ENCODE measurements at places on chromosomes 3 and 15. TPM values are rescaled to one million over a fixed set of nuclear protein-coding genes. Genes with fewer than 3 reads are reported as not detected.
A peak's percentile ranks its signal among the peaks of the same experiment; 100 is the strongest.

GRCh38 chr3:102090721-102091045, 241.4 kb downstream of the NFKBIZ start:
- no peaks in the 10 kb centered on the region for H3K4me1 ChIP-seq
- peaks cover 3% of the 10 kb centered on the region for H3K27me3 ChIP-seq
- H3K4me3 ChIP-seq, result no peak overlapping the region

DNA sequence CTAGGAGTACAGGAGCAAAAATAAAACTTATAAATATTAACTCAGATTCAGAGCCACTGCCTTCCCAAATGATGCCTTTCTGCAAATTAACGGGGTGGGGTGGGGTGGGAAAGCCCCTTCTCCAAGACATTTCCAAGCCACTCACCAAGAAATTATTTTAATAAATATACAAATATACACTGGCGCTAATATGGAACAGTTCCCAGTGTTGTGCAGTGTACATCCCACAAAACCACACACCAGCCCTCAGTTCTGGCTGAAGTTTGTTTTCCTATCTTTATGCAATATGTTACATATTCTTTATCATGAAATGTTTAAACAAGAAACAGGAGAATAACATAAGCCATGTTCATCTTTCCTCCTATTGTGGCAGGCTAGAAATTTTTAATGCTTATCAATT, 53.0 kb upstream of the GYG1 start:
- H3K4me3 ChIP-seq, result no peak overlapping the region
- peaks cover 2% of the 10 kb centered on the region for H3K4me1 ChIP-seq
- H3K36me3 ChIP-seq, result no peaks in the 10 kb centered on the region
- H3K27ac ChIP-seq, result no peak overlapping the region
- no peak for DNase-seq
- H3K27me3 ChIP-seq, result peaks cover 7% of the 10 kb centered on the region

GRCh38 chr3:196458063-196458462, 25.8 kb upstream of the UBXN7 start:
- H3K27me3 ChIP-seq, result no peaks in the 10 kb centered on the region
- H3K36me3 ChIP-seq, result no peaks in the 10 kb centered on the region
- H3K4me3 ChIP-seq, result no peak overlapping the region
- no peaks in the 10 kb centered on the region for H3K4me1 ChIP-seq
- no peak overlapping the region for H3K27ac ChIP-seq
- no peak for DNase-seq

GRCh38 chr15:25690673-25691543, 172.2 kb downstream of the ATP10A start:
- H3K4me3 ChIP-seq, result no peak overlapping the region
- H3K27ac ChIP-seq, result peak overlapping the region; percentile 91
- peaks cover 56% of the 10 kb centered on the region for H3K36me3 ChIP-seq
- peaks cover 44% of the 10 kb centered on the region for H3K4me1 ChIP-seq
- peak; percentile 36 for DNase-seq

DNA sequence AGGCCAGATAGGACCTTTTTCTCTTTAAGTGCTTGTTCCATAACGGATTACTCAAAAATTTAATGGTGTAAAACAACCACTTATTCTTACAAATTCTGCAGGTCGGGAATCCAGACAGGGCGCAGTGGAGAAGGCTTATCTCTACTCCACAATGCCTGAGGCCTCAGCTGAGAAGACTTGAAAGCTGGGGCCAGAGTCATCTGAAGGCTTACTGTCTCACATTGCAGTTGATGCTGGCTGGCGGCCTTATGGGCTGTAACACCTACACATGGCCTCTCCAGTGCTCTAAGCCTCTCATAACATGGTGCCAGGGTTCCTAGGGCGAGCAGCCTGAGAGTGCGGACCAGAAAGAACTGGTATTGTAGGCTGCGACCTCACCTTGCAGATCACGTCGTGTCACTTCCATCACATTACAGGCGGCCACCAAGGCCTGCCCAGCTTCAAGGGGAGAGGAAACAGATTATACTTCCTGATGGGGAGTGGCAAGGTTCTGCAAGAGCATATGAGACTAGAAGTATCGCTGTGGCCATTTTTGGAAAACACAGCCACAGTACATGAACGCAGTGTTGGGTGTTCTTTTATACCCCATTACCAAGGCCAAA, 32.4 kb downstream of the CMTM7 start:
- H3K27ac ChIP-seq, result no peak overlapping the region
- no peak for DNase-seq
- no peaks in the 10 kb centered on the region for H3K27me3 ChIP-seq
- peaks cover 49% of the 10 kb centered on the region for H3K4me1 ChIP-seq
- H3K36me3 ChIP-seq, result peaks cover 1% of the 10 kb centered on the region
- H3K4me3 ChIP-seq, result no peak overlapping the region

DNA sequence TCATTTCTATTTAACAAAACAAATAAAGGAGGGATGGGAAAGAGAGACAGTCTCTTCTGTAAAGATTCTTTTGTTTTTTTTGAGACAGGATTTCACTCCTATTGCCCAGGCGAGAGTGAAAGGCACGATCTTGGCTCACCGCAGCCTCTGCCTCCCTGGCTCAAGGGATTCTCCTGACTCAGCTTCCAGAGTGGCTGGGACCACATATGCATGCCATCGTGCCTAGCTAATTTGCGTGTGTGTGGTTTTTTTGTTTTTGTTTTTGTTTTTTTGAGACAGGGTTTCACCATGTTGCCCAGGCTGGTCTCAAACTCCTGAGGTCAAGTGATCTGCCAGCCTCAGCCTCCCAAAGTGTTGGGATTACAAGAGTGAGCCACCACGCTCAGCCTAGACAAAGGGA, 23.3 kb downstream of the STAG1 start:
- no peaks in the 10 kb centered on the region for H3K36me3 ChIP-seq
- H3K27ac ChIP-seq, result peak overlapping the region; percentile 92
- H3K4me1 ChIP-seq, result peaks cover 45% of the 10 kb centered on the region
- no peaks in the 10 kb centered on the region for H3K27me3 ChIP-seq
- H3K4me3 ChIP-seq, result peak overlapping the region; percentile 19

- H3K27ac ChIP-seq, result no peak overlapping the region
- H3K4me3 ChIP-seq, result no peak overlapping the region
- peaks cover 45% of the 10 kb centered on the region for H3K4me1 ChIP-seq
- H3K27me3 ChIP-seq, result no peaks in the 10 kb centered on the region
These were observed 6.3 kb downstream of the GORASP1 start for GRCh38 chr3:39101022-39101689.

The GP9 gene
- not detected for total RNA-seq

Measured in chondrocyte (in vitro differentiated cells).